ENCODE measurements at places on chromosomes 5 and 9.

DNA sequence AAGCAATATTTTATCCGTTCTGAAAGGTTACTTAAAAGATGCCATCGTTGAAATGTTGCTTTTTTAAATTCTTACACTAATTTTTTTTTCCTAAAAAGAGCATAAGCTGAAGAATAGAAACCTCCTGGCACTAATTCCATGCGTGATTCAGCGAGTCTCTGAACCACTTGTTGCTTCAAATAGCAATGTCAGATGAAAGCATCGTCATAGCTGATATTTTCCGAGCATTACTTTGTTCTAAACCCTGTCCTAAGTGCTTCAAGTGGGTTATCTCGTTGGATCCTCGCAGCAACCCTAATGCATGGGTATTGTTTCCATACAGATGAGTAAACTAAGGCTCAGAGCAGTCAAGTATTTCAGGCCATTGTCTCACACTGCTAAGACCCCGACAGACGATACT lies 79.7 kb downstream of the CDH6 start:
- no peak for DNase-seq

DNA sequence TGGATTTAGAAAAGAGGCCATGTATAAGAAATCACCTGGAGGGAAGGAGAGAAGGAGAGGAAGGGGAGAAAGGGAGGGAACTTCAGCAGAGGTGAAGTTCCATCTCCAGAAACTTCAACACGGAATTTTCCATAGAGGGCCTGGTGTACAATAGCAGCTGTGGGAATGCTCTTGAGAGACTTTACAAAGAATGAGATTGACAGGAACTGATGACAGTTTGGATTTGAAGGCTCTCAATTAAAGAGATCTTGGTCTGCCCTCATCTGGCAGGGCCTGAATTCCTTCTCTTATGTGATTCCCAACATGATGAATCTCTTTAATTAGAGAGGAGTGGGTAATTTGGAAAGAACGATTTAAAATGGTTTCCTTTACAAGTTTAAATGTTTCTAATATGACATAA lies 143.5 kb downstream of the MLLT3 start:
- DNase-seq, result no peak

- no peak for DNase-seq
Measured at GRCh38 chr5:73615085-73615484, 10.9 kb upstream of the ARHGEF28 start.

- no peak for DNase-seq
Measured at GRCh38 chr9:89684912-89685636, 80.3 kb downstream of the GADD45G start.

GRCh38 chr5:51746023-51746422 lies 362.8 kb downstream of the ISL1 start:
- no peak for DNase-seq

GRCh38 chr5:158022393-158022792 lies 163.4 kb upstream of the CLINT1 start:
- DNase-seq, result no peak

DNA sequence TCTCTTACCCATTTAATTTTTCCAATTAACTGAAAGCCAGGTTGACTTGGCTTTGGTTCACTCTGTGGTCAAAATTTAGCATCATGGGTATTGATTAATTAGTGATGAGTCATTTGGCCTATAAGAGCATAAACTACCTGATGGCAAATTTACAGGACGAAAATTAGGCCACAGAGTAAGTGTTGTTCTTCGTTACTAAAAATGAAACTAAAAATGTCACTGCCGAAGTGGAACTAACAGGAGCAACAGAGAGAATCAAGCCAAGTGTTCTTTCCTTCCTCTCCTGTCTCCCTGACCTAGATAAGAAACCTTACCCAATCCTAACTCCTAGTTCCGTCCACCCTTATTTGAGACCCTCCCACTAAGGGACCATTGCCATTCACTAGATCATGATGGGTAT lies 176.9 kb downstream of the RAB3C start:
- no peak for DNase-seq

DNA sequence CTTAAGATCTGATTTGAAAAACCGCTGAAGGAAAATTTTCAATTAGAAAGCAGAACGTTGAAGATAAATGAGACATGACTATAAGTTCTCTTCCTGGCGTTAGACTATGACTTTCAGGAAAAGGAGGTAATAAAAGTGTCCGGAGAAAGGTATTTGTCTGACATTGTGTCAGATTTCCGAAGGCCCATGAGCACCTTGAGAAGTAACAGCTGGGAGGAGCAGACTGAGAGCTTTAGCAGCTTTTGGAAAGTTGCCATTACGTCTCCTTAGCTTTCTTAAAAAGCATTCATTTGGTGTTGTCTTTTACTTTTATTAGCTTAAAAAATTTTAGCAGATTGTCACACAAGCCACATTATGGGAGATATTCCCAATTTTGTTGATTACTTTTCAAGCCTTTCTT lies 363.5 kb downstream of the NDUFS4 start:
- no peak for DNase-seq

DNA sequence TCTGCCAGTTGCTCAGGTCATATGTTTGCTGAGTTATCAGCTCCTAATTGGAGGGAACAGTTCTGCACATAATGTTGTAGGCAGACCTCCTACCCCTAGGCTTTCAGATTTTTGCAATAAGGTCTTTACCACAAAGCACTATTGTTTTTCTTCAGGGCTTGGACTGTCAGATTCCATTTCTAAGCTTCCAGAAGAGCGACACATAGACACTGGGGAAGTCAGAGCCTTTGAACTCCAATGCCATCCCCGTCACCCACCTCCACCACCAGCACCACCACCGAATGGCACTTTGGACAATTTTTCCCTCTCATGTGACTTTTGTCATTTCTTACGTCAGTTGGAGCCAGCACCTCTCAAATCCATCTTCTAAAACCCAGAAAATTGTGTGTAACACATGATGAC lies 28.3 kb upstream of the SPRY4 start:
- DNase-seq, result no peak

GRCh38 chr9:137028263-137029057 lies 423 bp upstream of the ABCA2 start:
- no peak for DNase-seq

DNA sequence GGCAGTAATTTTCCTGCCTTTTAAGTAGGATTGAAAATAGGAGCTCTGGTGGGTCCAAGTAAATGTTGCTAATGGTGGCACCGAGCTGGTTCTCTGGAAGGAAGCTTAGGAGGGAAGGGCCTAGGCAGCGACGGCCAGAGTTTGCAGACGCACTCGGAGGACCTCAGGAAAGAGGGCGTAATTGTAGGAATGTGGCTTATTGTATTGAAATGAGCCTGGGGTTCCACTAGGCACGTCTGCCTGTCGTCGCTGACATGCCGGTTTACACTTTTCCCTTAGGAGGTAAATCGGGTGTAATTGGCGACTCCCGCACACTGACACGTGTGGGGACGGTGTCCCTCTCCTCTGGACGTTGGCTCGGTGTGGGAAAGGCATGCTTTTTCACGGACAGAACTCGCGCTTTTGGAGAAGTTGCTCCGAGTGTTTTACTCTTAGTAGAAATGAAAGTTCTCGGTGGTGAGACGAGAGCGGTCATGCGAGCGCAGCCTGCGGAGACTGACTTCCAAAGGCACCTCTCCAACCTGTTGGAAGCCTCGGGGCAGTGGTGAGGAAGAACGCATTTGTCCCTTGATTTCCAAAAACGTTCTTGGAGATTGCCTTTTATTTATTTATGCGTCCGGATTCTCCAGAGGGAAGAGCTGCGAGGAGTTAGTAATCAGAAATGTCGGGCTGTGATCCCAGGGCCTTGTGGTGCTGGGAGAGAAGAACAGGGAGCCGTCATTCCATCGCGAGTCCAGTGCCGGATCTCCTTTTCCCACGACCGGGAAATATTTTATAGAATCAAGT lies 1.3 kb downstream of the NR4A3 start:
- no peak for DNase-seq

DNA sequence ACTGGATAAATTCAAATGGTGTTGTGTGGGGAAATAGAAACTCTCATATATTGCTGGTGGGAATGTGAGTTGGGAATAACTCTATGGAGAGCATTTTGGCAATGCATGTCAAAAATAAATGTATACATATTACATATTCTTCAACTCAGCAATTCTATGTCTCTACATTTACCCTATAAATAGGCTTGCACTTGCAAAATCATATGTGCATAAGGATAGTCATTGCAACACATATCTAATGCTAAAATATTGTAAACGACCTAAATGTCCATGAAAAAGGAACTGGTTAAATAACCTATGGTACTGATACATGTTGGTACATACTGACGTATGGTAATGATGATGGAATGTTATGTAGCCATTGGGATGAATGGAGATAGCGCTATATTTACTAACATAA lies 94.5 kb upstream of the CHD1 start:
- no peak for DNase-seq

DNA sequence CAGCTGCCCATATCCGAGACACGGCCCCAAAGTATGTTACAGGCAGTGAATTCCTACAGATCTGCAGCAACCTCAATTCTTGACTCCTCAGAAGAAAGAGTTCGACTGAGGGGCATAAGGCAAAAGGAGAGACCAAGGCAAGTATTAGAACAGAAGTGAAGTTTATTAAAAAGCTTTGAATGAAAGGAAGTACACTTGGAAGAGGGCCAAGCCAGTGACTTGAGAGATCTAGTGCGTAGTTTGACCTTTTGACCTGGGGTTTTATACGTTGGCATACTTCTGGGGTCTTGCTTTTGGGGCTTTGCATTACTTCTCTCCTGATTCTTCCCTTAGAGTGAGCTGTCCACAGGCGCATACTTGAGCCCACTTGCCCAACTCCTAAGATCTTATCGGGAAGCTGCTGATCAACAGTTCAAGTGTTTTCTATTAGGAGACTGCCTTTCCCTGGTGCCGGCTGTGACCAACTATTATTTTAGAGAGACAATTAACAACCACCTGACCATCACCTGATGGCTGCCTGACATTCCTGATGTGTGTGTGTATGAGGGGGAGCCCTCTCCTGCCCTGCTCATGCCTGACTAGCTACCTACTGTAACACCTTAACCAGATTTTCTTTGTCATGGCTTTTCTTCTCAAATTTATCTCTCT lies 1.5 kb upstream of the DEPDC1B start:
- DNase-seq, result no peak

DNA sequence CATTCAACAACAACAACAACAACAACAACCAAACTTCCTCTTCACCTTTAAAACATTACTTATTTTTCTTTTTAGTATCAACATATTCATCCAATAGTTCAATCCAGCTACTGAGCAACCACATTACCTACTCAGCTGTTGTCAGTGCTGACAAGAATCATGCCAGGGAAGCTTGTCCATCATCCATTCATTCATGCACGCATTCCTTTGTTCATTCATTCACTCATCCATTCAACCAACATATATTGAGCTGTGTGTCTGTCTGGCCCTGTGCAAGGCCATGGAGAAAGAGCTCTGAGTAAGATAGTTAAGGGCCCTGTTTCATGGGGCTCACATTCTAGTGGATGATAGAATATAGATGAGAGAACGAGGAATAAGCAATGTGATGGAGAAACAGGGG lies 80.2 kb upstream of the TBC1D2 start:
- no peak for DNase-seq

GRCh38 chr5:61267116-61267515 lies 64.9 kb upstream of the ZSWIM6 start:
- DNase-seq, result no peak

- peak; percentile 32 for DNase-seq
Measured at GRCh38 chr9:95494022-95494415, 22.8 kb downstream of the PTCH1 start.

DNA sequence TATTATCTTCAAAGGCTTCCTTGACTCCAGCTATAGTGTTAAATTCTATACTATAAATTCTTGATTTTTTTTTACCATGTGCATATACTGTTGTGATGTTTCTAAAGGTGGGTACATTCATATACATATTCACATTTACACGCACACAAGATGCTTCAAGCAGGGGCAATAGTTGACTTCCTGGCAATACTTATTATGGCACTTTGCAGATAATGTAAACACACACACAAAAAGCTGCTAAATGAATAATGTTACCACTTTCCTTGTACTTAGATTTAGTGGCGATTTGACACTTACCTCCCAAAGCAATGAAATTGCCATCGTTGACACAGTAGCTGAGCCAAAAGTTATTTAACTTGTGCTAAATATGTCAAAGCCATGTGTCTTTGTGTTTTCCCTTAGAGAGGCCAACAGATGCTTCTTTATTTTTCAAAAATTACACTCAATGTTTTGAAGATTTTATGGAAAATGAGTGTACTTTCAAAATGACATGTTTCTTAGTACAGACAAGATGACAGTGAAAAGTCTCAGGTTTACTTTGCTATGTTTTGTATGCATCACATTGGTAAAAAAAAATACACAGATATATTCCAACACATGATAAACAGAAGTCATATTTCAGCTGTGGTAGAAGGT lies 12.2 kb upstream of the ERAP2 start:
- DNase-seq, result no peak

GRCh38 chr9:124975131-124975530 lies 34.2 kb upstream of the GOLGA1 start:
- DNase-seq, result no peak

- no peak for DNase-seq
Measured at GRCh38 chr5:160750938-160751657, 100.9 kb downstream of the ATP10B start.

DNA sequence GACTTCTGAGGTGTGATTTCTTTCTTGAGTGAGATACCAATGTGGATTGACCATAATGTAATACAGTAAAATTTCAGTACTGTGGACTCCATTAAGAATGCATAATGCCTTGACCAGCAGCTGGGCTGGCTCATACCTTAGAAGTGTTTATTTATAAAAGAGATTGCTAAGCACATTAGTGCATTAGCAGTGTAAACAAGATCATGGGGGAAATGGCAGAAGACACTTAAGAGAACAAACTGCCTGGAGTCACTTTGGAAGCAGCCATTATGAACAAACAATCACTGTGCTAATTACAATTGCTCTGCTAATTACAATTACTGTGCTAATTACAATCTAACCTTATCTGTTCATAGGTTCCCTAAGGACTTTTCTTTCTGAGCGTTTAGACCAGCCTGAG lies 104.2 kb downstream of the TRIM32 start:
- no peak for DNase-seq

Data from NCI-H187 (cell line).